ENCODE measurements at places on chromosomes 1 and 21. TPM values are rescaled to one million over a fixed set of nuclear protein-coding genes. Genes with fewer than 3 reads are reported as not detected.

AHDC1 gene
- total RNA-seq, result 38.9 TPM

C1orf185 gene
- total RNA-seq, result not detected

CFHR3 gene
- 3.0 TPM for total RNA-seq

PRRX1 gene
- 75.7 TPM for total RNA-seq

TTLL7 gene
- total RNA-seq, result 21.6 TPM

SLC5A9 gene
- not detected for total RNA-seq

CAPN9 gene
- total RNA-seq, result not detected

TNFRSF4 gene
- total RNA-seq, result 0.90 TPM

RAB7B gene
- 2.4 TPM for total RNA-seq

TNNT2 gene
- total RNA-seq, result 128 TPM

TOE1 gene
- total RNA-seq, result 16.7 TPM

FBXO42 gene
- total RNA-seq, result 42.6 TPM

WDR3 gene
- 7.6 TPM for total RNA-seq
